ENCODE measurements at places on chromosomes 4 and X.

GRCh38 chr4:52870225-52870624 lies 8.1 kb downstream of the RASL11B start:
- DNase-seq = no peak

GRCh38 chr4:115117651-115118050 lies 4.2 kb upstream of the NDST4 start:
- no peak for DNase-seq

GRCh38 chr4:72410158-72410557 lies 158.9 kb downstream of the ADAMTS3 start:
- no peak for DNase-seq

DNA sequence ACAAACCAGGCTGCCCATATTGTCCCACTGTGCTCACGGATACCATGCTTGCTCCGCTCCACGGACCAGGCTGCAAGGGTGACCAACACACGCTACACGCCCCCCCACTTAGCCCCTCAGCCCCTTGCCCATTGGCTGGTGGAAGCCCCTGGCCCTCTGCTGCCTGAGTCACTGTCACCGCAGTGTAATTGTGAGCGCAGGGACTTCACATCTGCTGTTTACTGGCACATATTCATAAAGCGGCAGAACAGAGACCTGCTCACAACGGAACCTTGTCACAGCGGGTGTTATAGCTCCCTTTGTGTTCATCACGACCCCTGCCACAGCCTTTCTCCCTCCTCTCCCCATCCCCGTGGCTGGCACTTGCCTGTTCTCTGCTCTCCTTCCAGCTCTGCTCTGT lies 83.7 kb downstream of the PSAPL1 start:
- DNase-seq = no peak

- no peak for DNase-seq
Measured at GRCh38 chr4:8534129-8534528, 46.1 kb upstream of the GPR78 start.

DNA sequence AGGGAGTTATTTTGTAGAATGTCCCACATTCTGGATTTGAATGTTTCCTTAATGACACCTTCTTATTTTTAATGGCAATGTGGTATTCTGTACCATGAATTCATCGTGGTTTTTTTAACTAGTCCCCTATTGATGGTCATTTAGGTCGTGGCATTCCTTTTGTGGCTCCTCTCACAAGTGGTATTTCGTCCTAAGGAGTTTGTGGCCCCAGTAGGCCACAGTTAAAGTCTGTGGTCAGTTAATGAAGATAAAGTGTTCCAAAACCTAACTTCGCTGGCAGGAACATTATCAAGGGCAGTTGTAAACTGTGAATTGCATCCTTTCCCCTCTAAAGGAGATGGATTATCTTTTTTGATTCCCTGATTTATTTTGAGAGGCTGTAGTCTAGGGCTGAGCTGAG lies 133.2 kb downstream of the TMEM164 start:
- no peak for DNase-seq

DNA sequence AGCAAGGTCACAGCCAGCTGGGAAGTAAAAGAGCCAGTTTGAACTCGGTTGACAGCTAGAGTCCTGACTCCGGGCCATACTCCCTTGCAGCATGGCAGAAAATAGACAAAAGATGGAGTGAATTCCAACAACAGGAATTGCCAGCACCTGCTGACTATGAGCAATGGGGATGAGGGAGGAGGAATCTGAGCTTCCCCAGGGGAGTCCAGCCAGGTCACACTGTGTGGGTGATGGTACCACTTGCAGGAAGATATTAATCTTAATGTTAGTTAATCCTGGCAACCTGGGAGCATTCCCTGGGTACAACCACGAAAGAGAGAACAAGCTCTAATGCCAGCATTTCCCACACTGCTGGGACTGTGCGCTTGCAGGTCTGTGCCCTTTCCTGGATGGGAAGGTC lies 48.1 kb upstream of the S100G start:
- DNase-seq = no peak

DNA sequence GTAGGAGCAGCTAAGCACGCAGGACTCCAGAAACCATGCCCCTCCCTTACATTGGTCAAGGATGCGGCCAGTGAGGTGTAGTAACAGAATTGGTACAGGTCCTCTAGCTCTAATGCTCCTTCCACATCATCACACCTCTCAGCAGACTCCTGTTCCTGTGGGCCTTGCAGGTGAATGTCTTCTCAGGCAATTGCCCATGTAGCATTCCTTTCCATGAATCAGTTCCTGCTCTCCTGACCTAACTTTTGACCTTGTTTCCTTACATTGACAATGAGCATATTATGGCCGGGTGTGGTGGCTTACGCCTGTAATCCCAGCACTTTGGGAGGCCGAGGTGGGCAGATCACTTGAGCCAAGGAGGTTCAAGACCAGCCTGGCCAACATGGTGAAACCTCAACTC lies 31.3 kb downstream of the MAP7D3 start:
- DNase-seq = no peak

DNA sequence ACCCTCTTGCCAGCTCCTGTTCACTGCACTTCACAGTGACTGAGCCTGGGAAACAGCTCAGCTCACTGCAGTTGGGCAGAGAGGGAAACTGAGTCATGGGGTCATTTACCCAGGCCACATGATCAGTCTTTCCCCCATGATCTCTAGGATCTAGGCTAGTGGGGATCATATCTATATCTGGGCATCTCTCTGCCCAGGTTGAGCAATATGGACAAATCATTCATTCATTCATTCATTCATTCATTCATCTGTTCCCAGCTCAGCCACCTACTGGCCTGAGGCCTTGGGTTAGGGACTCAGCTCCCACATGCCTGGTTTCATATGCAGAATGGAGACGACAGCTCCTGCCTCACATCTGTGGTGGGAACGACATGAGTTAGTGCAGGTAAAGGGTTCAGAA lies 45.3 kb upstream of the HMX1 start:
- no peak for DNase-seq

DNA sequence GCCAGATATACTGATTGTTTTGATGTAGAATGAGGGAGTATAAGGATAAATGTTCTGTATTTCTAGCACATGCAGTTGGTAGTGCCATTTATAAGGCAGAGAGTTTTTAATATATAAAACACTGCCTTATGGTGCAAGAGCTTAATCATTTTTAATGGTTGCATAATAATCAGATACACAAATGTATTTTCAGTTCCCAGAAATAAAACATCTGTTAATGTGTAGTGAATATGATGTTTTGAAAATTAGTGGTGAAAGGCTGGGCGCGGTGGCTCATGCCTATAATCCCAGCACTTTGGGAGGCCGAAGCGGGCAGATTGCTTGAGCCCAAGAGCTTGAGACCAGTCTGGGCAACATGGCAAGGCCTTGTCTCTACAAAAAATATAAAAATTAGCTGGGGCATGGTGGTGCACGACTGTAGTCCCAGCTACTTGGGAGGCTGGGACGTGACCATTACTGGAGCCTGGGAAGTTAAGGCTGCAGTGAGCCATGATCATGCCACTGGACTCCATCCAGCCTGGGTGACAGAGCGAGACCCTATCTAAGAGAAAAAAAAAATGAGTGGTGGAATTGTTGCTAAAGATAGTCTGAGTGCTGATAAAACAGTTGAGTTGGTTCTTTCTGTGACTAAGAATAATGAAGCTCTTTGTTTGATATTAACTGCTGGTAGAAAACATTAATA lies 29.3 kb downstream of the CLCN3 start:
- DNase-seq = no peak

GRCh38 chr4:40221744-40222143 lies 24.9 kb downstream of the RHOH start:
- no peak for DNase-seq

GRCh38 chrX:152220606-152221005 lies 82.2 kb upstream of the MAGEA10 start:
- DNase-seq = no peak

DNA sequence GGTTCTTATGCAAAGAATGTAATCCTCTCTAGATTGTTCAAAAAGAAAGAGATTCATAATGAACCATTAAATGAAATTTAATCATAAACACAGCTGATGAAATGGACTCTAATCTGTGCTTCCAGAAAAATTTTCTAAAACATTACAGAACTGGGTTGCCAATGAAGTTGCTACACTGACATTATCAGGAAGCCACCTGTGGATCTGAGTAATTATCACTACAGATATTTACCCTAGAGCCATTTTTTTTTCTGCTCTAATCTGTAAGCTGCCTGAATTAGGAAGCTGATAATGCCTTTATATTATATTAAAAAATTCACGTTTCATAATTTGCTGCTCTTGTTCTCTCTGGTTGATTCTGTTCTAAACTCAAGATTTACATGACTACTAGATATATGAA lies 380.1 kb downstream of the GRIA2 start:
- no peak for DNase-seq

DNA sequence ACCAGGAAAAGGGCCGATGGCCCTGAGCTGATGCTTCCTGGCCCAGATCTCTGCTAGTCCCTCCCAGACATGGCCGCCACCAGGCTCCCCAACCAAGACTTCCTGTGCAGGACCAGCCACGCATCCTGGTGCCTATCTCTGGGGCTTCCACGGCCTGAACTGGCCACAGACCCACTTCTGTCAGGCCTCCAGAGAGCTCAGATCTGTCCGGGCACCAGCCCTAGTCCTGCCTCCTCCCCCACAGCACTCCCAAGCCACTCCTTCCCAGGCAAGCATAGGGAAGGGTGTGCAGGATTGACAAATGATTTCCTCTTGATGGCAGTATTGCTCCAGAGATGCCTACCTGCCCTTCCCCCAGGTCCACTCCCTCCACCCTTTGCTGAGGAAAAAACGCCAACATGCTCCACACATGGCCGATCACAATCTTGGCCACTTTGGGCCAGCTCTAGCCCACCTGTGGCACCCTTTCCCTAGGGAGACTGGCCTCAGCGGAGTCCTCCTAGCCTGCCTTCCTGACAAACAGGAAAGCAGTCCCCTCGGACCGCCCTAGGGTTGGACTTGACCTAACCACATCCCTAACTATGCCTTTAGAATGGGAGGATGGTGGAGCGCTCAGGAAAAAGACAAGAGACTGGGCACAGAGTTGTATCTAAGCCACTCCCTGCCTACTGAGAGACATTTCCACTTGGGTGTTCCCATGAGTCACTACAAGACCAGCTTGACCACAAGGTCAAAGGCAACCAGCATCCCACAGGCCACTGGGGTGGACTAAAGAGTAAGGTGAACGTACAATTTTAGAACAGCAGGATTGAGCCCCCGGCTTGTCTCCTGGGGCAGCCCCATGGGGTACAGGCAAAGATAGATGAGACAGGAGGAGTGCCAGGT lies 277.5 kb upstream of the AGTR2 start:
- DNase-seq = no peak

DNA sequence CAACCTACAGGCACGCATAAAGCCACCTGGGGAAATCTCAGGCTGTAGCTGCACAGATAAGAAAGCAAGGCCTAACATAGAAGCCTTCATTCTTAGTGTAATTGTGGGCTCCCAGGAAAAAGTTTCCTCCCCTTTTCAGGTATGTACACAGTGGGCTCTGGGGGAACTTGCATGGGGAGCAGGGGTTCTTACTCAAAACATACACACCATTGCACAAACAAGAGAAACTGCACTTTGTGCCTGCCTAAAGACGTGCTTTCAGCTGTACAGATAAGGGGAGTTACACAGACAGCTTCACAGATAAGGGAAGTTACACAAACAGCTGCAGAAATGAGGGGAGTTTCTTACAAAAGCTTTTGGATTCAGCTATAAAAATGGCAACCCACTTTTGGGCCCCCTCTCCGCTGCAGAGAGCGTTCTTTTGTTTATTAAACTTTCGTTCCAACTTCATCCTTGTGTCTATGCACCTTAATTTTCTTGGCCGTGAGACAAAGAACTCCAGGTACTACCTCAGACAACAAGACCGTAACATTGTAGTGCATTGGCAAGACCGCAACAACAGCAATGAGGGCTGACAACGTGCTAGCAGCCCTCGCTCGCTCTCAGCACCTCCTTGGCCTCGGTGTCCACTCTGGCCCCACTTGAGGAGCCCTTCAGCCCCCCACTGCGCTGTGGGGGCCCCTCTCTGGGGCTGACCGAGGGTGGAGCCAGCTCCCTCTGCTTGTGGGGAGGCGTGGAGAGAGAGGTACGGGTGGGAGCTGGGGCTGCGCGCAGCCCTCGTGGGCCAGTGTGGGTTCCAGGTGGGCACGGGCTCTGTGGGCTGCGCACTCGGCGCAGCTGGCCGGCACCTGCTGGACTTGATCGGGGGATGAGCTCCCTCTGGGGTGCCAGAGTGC lies 317.5 kb downstream of the RAPGEF2 start:
- DNase-seq = no peak

GRCh38 chr4:153471698-153472093 lies 5.5 kb downstream of the TMEM131L start:
- DNase-seq = peak; percentile 35

GRCh38 chrX:37754516-37754915 lies 25.3 kb upstream of the CYBB start:
- no peak for DNase-seq

- peak; percentile 90 for DNase-seq
Measured at GRCh38 chr4:7803992-7804755, 135.5 kb downstream of the AFAP1 start.

DNA sequence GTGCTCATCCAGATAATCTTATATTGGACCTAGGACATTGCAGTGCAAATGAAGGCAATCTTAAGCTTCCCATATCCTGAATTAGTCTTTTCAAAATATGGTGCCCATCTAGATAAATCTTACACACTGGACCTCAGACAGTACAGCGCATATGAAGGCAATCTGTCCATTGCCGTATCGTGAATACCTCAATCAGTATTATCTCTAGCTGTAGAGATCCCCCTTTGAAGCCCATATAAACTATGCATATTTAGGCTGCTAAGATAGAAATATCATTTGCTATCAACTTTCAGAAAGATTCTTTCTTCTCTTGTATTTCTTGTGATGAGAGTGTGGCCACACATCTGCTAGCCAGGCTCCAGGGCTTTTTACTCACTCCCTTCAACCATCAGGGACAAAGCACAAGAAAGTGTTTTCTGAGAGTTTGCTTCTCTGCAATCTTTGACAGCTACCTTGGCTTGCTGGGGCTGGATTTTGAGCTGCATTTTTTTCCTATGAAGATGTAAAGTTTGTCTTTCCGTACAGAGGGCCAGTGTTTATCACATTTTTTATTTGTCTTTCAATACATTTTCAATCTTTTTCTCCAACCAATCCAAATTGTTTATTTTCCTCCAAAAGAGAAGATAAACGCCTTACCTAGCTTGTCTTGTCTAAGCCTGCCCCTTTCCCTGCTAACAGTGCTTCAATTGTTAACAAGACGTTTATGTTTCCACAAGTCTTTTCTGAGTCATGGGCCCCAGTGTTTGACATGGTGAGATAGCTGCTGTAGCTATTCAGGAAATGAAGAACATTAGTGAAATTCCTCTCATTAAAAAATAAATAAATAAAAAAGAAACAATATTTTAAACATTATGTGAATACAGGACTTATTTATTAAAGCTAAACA lies 57.6 kb upstream of the FAT1 start:
- DNase-seq = no peak

- no peak for DNase-seq
Measured at GRCh38 chrX:37776283-37776986, 3.4 kb upstream of the CYBB start.

- DNase-seq = no peak
Measured at GRCh38 chrX:87517571-87518141, at the start of gene KLHL4. TSS of gene KLHL4 (plus strand) at chrX:87517802. CDS start at chrX:87517894, 92 bp downstream.

DNA sequence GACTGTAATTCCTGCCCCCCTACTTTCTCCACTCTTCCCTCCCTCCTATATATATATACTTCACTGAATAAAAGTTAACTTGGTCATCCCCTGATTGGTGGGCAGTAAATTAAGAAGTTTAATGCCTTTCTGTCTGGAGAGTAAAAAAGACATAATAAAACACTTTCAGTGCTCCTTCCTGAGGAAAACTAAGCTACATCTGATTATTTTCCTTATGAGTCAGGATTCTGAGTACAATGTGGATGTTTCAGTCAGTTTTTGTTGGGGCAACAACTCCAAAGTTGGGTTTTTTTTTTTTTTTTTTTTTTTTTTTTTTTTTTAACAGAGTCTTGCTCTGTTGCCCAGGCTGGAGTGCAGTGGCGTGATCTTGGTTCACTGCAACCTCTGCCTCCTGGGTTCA lies 22.0 kb upstream of the SUPT20HL2 start:
- no peak for DNase-seq

All from activated CD4-positive, alpha-beta T cell treated with anti-CD3 and anti-CD28 coated beads, Interleukin-2, amount 50 U/mL, for 48 hours (primary cell).